ENCODE measurements at places on chromosomes 11 and 22. TPM values are rescaled to one million over a fixed set of nuclear protein-coding genes. Genes with fewer than 3 reads are reported as not detected.

The SLC16A8 gene
- total RNA-seq = not detected

The DUSP8 gene
- 0.67 TPM for total RNA-seq

The TRIM48 gene
- total RNA-seq = 0.36 TPM

The TTC38 gene
- 37.3 TPM for total RNA-seq

The KRTAP5-11 gene
- not detected for total RNA-seq

The GAS2 gene
- total RNA-seq = 2.0 TPM

The FGF3 gene
- total RNA-seq = not detected

The RIBC2 gene
- 4.5 TPM for total RNA-seq

The WNT7B gene
- not detected for total RNA-seq

The OR52A1 gene
- not detected for total RNA-seq

The PARVG gene
- total RNA-seq = 1.1 TPM

The TPCN2 gene
- total RNA-seq = 144 TPM

The CASTOR1 gene
- 1.00 TPM for total RNA-seq

The FIBIN gene
- 0.36 TPM for total RNA-seq

The CLTCL1 gene
- total RNA-seq = 3.0 TPM

The PHF21B gene
- not detected for total RNA-seq

The BATF2 gene
- total RNA-seq = 6.5 TPM

The HRAS gene
- 64.6 TPM for total RNA-seq

The GP1BB gene
- not detected for total RNA-seq

The CHRDL2 gene
- 0.15 TPM for total RNA-seq

The FBLN1 gene
- 7.7 TPM for total RNA-seq

The EXPH5 gene
- under 0.01 TPM for total RNA-seq

The TBX1 gene
- not detected for total RNA-seq

The LSP1 gene
- total RNA-seq = not detected

The GAL gene
- total RNA-seq = 0.46 TPM

The KCNJ1 gene
- total RNA-seq = not detected

The OR8D4 gene
- not detected for total RNA-seq

The AIP gene
- total RNA-seq = 66.2 TPM

The MUC5AC gene
- not detected for total RNA-seq

The TENM4 gene
- 0.15 TPM for total RNA-seq

The SEC14L6 gene
- total RNA-seq = 0.34 TPM
